ENCODE measurements at places on chromosomes 11 and 22.

GRCh38 chr22:44755956-44756361 lies 3.6 kb downstream of the ARHGAP8 start:
- no peak for DNase-seq

DNA sequence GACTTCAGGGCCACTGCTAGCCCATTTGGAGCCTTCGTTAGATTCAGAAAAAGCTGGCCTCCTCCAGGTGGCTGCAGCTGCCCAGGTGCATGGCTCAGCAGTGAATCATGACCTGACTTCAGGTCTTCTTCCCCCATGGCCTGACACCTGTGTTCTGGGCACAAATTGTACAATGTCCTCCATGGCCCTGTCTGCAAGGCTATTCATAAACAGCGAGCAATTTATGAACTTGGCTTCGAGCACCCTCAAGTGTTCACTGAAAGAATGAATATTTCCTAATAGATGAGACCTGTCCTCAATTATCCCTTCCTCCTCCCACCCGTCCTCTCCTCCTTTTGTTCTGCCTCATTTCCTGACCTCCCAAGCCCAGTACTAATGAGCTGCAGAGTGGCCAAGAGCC lies 12.2 kb upstream of the VPS37C start:
- DNase-seq: no peak

DNA sequence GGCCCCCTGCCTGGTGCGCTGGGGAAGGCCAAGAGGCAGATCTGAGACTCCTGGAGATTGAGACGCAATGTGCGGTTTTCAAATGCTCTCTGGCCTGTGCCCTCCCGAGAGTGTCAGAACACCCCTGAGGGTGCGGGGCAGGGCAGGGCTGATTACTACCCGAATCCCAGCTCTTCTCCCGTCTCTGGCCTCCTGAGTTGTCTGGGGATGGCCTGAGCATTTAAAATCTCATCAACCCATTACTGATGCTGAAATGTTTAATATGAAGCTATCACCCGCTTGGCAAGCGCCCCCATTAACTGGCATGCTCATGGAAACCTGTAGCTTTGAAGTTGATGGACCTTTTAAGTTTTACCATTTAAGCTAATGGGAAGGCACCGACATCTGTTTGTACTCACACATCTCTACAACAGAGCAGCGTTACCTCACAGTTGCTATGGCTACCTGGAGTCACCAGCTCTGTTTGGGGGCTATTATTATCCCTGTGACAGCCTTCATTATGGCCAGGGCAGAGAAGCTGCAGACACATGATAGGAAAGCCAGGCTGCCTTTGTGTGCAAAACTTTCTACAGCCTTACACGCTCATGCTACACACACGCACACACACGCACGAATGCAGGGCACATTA lies 3.6 kb upstream of the MB start:
- no peak for DNase-seq

DNA sequence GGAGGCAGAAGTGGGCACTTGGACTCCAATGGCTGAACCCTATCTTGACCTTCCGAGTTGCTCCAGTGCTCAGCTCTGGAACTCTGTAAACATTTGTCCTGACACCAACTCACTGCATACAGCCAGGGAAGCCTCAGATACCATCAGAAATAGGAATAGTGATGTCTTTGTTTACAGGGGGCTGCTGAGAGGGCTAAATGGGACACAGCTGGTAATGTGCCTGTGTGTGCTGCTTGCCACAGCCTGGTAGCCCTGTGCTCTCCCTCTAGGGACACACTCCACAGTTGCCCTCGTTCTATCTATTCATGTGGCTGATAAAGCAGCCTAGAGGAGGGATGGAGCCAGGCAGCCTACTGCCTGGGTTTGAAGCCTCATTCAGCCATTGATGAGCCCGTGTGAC lies 559.8 kb downstream of the MIAT start:
- DNase-seq: no peak

- no peak for DNase-seq
Observed at GRCh38 chr11:107747622-107748021, 35.8 kb upstream of the SLN start.

DNA sequence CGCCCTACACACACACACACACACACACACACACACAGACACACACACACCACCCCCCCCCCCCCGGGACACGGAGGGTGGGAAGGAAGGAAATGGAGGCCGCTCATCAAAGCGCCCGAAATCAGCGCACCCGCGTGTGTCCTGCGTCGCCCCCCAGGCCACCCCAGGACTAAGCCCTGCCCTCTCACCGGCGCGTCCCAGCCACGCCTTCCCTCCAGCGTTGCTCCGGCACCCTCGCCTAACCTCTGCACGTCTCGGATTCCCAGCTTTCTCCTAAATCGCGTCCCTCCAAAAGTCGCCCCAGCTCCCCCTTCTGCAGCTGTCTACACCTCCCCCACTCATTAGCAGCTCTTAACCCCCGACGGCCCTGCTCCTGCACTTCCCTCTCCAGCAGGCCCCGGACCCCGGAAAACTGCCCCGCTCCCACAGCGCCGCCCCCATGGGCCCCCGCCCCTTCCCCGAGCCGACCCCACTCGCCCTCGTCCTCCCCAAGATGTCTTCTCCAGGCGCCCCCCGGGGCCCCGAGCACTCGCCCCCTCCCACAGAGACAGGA lies 557 bp downstream of the PACSIN2 start:
- DNase-seq: no peak

- no peak for DNase-seq
Observed at GRCh38 chr11:118984825-118985224, 13.1 kb upstream of the CENATAC start.

DNA sequence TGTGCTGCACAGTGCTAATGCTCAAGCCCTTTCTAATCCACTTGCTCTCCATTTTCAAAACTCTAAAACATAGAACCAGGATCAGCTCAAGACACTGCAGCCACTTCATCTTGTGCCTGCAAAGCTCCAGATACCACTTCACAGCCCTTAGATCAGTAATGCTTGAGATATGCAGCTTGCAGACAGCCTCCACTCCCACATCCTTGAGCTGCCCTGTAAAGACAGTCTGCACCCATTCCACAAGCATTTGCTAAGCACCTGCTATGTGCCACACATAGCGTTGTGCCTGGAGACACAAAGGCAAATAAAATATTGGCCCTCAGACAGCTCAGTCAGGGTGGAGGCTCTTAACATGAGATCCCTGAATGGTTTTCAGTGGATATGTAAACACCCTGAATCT lies 192.5 kb upstream of the SNX19 start:
- DNase-seq: no peak

DNA sequence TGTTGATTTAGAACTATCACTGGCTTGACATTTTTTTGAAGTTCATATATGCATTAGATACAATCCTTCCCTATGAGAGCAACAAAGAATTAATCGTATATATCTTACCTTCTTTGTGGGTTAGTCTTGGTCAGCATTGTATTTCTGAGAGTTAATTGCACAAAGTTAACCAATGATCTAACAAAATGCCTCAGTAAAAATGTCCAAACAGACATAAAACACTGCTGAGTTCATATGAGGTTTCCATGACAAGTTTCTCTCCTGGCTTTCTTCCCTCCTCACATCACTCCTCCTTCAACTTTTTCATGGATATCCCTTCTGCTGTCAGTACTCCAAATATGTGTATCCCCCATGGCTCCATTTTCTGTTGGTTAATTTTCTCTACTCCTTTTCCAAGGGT lies 9.0 kb downstream of the MAP6 start:
- DNase-seq: no peak

DNA sequence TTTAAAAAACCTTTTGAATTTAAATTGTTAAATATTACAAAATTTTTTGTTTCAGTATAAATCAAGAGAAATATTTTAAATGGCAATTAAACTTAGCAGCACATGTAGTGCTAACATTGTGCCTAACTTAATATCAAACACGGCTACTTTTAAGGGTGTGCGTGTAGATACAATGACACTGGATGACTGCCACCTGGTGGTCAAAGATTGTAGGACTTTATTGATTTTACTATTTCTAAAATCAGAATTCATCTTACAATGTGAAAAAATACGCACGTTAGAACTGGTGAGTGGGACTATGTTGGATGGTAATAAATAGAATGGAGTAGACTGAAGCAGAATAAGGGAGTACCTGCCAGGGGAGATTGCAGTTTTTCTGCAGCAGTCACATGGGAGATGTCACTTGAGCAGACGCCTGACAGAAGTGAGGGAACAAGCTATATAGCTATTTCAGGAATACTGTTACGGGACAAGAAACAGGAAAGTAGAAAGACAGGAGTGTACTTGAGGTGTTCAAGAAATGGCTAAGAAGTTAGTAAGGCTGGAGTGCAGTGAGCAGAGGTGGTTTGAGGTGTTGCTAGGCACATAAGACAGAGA lies 52.9 kb downstream of the UVRAG start:
- no peak for DNase-seq

GRCh38 chr11:71443736-71444445 lies 4.3 kb downstream of the DHCR7 start:
- DNase-seq: no peak

- DNase-seq: no peak
Observed at GRCh38 chr22:37188901-37189466, 937 bp upstream of the C1QTNF6 start.

GRCh38 chr22:46652847-46653331 lies 32.7 kb downstream of the GRAMD4 start:
- no peak for DNase-seq

DNA sequence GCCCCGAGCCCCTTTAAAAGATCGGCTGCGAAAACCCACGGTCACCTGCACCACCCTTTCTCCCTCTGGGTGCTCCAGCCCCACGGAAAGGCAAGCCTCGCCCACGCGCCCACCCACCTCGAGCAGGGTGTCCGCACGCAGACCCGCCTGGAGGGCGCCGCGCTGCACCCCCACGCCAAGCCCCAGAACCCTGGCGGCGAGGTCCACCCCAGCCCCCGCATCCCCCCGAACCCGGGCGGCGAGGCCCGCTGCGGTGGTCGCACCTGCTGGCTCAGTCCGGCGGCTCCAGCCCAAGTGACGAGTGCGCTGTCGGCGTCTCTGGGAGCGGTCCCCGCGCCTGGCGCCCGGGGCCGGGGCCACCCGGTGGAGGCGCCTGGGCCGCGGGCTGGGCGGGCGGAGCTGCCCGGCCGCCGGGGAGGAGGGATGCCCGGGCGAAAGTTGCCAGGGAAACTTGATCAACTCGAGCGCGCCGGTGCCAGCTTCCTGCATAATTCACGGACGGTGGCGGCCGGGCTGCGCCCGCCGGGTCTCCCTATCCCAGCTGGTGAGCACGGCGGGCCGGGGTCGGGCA lies 1.1 kb downstream of the SHANK2 start:
- DNase-seq: no peak

GRCh38 chr22:19799322-19800190 lies 39.0 kb downstream of the TBX1 start:
- no peak for DNase-seq

DNA sequence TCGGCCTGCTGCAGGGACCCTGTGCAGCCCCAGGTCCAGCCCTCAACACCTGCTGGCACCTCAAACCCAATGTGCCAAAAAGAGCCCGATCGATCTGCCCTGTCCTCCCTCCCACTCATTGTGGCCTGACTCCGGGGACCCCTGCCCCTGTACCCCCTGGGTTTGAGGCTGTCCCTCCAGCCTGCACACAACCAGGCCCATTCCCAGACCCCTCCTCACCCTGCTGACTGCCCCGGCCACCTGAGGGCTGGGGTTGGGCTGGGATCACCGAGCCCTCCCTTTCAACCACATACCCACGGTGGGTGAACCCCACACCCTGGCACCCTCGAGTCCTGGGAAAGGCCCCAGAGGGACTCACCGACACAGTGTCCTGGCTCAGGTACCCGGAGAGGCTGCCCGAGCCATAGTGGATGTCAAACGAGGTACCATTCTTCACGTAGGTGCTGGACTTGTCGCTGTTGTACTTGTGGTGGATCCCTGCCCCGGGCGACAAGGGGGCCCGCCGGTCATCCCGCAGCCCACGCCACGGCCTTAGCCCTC lies 5.0 kb downstream of the CTSD start:
- DNase-seq: no peak

DNA sequence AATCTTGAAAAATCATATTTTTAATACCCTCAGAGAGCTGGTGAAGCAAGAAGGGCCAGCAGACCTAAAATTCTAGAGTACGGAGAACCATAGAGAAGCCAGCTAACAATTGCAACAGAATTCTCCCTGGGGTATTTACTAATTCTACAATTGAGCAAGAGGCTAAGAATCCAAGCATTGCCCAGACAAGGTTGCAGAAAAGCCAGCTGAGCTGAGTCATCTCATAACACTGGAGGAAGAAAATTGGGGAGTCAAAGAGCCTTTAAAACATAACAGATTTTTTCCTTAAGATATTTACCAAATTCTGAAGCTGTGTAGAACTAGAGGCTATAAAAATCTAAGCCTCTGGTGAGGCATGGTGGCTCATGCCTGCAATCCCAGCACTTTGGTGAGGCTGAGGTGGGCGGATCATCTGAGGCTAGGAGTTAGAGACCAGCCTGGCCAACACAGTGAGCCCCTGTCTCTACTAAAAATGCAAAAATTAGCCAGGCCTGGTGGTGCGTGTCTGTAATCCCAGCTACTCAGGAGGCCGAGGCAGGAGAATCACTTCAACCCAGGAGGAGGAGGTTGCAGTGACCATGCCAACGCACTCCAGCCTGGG lies 13.6 kb upstream of the TMEM216 start:
- no peak for DNase-seq

- DNase-seq: no peak
Observed at GRCh38 chr11:106794058-106794457, 224.2 kb downstream of the GUCY1A2 start.

DNA sequence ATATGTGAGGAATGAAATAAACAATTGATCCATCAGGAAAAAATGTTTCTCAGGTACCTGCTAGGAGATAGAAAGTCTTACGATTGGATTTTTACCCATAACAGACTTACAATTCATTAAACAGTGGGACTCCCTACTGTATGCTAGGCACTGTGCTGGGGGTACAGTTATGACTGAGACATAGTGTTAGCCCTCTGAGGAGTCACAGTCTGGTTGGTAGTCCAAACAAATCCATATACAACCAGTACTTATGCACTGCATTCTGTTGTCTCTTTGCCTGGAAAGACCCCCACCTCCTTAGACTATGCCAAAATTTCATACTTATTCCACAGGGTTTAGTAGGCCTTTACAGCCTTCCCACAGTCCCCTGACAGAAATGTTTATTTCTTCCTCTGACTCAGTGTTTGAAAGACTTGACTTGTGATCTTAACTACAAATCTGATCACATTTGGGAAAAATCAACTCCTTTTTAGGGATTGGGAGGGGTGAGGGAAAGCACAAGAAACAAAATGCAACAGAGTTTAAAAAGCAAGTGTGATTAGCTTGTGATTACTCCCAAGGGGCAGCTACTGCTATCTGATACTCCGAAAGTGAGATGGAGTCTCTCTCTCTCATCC lies 69.4 kb upstream of the HORMAD2 start:
- DNase-seq: no peak

DNA sequence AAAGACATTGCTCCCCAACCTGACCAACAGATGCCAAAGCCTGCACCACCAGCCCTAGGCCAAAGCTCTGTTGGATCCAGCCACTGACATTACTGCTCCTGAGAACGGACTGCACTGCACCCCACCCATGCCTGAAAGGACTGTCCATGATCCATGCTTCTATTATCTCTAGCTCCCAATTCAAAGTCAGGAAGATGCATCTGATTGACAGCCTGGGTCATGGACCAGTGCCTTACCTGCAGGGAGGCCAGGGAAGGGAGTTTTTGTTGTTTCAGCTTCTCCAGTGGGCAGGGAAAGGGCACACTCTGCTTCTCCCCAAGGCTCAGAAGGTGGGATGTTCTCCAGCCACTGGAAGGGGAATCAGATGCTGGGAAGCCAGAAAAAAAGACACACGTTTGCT lies 4.8 kb upstream of the PRDM11 start:
- DNase-seq: no peak

GRCh38 chr11:118885319-118885718 lies 1.6 kb downstream of the CXCR5 start:
- no peak for DNase-seq

- DNase-seq: no peak
Observed at GRCh38 chr11:13009476-13009920, 382 bp downstream of the RASSF10 start.

- no peak for DNase-seq
Observed at GRCh38 chr11:2104524-2105440, 34.4 kb downstream of the IGF2 start.
